ENCODE measurements at places on chromosomes 4 and X.
A peak's percentile ranks its signal among the peaks of the same experiment; 100 is the strongest.

- DNase-seq = no peak
Observed at GRCh38 chr4:11791797-11792196, 363.1 kb upstream of the HS3ST1 start.

GRCh38 chr4:72924814-72925213, 144.7 kb downstream of the COX18 start:
- DNase-seq = no peak

- no peak for DNase-seq
Observed at GRCh38 chr4:26365537-26366150, 44.8 kb downstream of the RBPJ start.

GRCh38 chr4:101190751-101191150, 156.6 kb downstream of the PPP3CA start:
- DNase-seq = no peak

DNA sequence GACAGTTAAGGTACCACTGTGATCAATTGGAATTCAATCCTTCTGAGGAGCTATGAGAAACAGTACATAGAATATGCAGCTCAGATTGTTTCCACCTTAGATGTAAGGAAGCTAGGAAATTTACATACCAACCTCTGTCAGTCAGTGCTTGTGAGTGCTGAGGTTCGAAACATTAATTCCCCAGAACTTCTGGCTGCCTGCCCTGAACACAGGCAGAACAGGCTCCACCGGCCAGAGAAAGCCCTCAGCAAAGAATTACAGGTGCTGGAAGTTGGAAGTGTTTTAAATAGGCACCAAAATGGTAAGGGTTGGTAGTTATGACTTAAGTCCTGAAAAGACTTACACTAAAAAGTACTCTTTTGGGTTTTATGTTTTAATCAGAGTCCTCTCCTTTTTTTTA, 651.8 kb downstream of the C4orf33 start:
- no peak for DNase-seq

DNA sequence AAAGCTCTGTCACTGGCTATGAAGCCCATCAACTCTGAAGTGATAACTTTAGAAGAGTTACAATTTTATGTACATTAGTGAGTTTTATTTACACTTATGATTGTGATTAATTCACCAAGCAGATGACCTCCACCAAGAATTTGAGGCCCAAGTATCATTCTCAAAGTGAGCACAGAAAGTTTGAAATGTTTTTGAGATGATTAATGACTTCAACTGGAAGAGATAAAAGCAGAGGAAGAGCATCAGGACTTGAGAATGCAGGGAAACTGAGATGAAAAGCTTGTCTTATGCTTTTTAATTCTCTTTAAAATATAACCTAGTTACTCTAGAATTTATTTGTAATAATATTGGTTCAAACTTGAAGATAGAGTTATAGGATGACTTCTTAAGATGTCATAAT, 112.8 kb upstream of the H2AZ1 start:
- no peak for DNase-seq

- no peak for DNase-seq
Observed at GRCh38 chr4:168724243-168724642, 227.4 kb downstream of the PALLD start.

GRCh38 chr4:94304365-94304971, 38.2 kb downstream of the HPGDS start:
- DNase-seq = peak; percentile 17

DNA sequence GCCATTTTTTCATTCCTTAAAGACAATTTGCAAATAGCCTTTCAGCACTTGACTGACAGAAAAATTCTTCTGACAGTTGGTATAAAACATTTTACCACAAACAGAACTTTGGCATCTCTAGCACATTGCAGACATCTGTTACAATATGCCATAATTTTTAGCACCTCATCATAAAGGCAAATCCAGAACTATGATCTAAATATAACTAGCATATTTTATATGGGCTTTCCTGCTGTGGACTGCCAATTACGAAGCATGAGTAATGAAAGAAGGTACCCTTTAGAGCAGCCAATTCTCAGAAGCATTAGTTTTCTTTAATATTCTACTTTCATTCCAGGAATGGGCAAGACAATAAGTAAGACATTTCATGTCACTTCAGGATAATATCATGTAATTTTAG, 647.4 kb upstream of the GALNT7 start:
- DNase-seq = no peak

GRCh38 chrX:139929876-139930275, 3.0 kb downstream of the ATP11C start:
- DNase-seq = no peak

GRCh38 chrX:31070057-31070468, 1.8 kb downstream of the FTHL17 start:
- peak; percentile 42 for DNase-seq

DNA sequence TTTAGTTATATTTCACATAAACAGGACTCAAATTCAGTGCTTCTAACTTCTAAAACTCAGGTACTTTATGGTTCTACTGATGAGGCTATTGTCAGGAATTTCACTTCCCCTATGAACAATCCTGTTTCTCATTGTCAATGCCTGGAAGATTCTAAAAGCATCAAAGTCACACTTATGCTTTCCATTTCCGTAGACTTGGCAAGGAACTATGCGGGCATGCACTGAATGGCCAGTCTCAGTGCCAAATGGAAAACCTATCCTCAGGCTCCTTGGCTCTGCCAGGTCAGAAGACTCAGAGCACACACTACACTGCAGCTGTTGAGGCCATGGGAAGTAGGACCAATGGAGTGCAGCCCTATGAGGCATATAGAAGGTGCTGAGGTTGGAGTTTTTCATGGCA, 97.0 kb upstream of the PTPN13 start:
- DNase-seq = no peak

GRCh38 chrX:2426289-2426882, 74.4 kb downstream of the DHRSX start:
- DNase-seq = no peak

DNA sequence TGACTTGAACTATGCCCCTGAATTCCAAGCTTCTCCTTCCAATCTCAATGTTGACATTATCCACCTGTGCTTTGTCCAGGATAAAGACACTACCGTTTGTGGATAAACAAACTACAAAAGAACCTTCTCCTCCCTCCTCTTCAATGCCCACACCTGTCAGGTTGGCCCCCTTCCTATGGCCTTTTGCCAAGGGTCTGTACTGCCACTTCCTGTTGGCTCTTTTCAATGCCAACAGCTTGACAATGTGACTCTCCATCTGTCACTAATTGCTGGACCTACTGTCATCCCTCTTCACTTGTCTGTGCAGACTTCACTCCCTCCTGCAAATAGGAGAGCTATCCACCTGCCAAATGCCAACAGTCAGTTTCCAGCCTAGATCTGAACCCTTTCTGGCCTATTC, 35.8 kb upstream of the MID1 start:
- DNase-seq = no peak

GRCh38 chrX:97524997-97525396, 641.3 kb downstream of the RPA4 start:
- DNase-seq = no peak

GRCh38 chr4:85939595-85939994, 420.3 kb downstream of the MAPK10 start:
- DNase-seq = no peak

GRCh38 chrX:7076245-7076661, 71.3 kb upstream of the STS start:
- no peak for DNase-seq

DNA sequence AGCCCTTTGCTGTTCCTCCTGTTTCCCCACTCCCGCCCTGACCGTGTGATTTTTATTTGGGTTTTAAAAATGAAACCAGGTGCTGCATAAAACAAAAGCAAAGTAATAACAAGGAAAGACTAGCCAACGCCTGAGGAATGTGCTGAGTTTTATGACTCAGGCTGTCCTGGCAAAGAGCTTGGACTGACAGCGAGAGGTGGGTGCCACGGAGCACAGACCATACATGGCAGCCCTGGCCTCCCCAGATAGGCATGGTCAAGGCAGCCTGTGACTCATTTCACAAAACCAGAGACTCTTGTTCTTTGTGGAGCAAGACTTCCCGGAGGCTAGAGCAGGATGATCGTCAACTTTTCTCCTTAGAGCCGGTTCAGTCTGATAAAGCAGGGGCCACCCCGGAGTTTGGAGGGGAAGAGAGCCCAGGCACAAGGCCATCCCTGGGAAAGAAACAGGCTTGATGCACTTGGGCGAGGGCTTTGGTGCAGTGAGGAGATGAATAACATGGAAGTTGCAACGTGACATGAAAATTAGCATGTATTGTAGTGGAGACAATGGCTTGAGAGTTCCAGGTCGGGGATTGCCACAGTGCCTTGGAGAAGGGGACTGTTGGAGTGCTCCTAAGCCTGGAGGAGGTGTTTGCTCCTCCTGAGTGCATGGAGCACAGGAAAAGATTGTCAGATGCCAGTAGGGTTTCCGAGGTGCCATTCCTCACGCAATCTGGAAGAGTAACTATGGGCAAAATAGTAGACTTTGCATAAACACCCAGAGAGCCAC, 54.8 kb downstream of the C4orf51 start:
- DNase-seq = no peak

- no peak for DNase-seq
Observed at GRCh38 chrX:67574696-67575095, 30.9 kb downstream of the AR start.
